HepG2 (cell line): ENCODE measurements at places on chromosomes 5 and 9. TPM values are rescaled to one million over a fixed set of nuclear protein-coding genes. Genes with fewer than 3 reads are reported as not detected.
A peak's percentile ranks its signal among the peaks of the same experiment; 100 is the strongest.

Gene PCDHGA2
- 0.04 TPM in 1 of 2 replicates, not detected in the other for total RNA-seq

GRCh38 chr9:34403554-34404380, 27.1 kb upstream of the MYORG start:
- peak; percentile 50 for DNase-seq

- DNase-seq = no peak
Observed at GRCh38 chr9:119360237-119360636, 9.0 kb downstream of the BRINP1 start.

- peak; percentile 21 for DNase-seq
Observed at GRCh38 chr9:128333451-128333869, 6.9 kb upstream of the SLC27A4 start.

GRCh38 chr9:97830884-97831829, 21.9 kb upstream of the FOXE1 start:
- peak; percentile 24 for DNase-seq

DNA sequence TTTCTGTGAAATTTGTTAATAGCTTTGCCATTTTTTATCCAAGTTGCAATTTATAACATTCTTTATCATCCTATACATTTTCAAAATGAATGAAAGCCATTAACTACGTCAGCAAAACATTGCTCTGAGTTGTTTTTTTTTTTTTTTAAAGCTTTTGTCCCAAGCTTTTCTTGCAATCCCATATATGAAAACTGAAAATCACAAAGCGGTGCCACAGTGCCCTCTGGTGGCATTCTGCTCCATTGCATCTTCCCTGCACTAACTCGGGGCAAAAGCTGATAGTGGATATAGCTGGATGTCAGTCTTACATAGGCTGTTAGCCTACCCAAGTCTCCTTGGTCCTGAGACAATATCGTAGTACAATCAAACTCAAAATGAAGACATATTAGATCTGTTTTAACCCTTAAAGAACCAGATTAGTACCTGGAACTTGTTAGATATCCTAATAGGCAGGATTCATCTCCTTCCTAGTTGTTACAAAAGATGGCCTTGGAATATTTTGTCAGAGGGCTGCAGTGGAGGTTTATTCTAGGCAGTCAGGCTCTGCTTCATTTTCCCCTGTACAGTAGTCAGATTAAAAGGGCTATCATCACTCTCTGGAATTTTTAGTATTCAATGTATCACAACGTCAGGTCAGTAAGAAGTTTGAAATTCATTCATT, 669.9 kb downstream of the PTPRD start:
- peak; percentile 42 for DNase-seq

GRCh38 chr5:153670101-153670500, 179.6 kb downstream of the GRIA1 start:
- no peak for DNase-seq

- DNase-seq = no peak
Observed at GRCh38 chr5:44888435-44888834, 79.7 kb downstream of the MRPS30 start.
